AG20443 (cell line): ENCODE measurements at places on chromosomes 13 and 19.

DNA sequence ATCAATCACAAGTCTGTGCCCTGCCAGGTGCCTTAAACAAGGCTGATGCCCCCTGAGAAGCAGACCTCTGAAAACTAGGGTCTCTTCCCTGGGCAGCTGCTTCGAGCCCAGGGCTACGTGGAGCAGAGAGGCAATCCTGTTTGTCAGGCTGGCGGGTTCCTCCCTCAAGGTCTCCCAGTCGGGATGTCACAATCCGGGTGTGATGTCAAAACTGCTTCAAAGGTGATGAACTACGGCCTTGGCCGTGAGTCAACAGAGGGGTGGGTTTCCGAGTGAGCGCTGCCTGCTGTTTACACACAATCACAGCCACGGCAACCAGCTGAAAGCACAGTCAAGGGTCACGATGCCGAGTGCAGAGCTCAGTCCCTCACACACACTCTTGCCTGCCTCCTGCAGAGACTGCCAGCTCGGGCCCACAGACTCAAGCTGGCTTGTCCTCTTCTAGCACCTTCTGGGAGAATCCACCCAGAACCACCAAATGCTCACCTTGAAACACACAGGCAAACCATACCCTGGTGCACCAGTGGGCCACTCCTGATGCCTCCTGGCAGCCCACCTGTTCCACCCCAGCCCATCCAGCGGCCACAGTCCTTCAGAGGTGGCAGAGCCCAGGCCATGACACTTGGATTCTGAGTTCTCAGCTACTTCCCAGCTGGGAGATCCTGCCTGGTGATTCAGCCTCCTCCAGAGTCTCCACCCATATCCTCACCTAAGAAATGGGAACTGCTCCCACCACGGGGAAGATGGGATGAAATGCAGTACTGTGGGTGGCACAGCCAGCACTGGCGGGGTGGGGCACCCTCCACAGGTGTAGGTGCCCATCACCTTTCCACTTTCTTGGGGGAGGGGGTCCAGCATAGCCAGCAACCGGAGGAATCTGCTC, 6.8 kb downstream of the ELL start:
- no peak for DNase-seq

DNA sequence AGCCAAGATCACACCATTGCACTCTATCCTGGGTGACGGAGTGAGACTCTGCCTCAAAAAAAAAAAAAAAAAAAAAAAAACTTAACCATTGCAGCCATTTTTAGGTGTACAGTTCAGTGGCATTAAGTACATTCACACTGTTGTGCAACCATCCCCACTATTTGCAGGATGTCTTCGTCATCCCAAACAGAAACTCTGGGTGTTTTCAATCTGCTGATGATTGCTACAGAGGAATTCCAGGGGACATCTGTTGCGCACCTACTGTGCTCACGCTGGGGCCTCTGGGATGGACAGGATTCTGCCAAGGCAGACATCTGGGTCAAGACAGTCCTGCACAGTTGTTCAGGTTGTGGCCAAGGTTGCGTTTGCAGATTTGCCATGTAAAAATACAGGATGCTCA, 2.4 kb upstream of the APOC4 start:
- no peak for DNase-seq

DNA sequence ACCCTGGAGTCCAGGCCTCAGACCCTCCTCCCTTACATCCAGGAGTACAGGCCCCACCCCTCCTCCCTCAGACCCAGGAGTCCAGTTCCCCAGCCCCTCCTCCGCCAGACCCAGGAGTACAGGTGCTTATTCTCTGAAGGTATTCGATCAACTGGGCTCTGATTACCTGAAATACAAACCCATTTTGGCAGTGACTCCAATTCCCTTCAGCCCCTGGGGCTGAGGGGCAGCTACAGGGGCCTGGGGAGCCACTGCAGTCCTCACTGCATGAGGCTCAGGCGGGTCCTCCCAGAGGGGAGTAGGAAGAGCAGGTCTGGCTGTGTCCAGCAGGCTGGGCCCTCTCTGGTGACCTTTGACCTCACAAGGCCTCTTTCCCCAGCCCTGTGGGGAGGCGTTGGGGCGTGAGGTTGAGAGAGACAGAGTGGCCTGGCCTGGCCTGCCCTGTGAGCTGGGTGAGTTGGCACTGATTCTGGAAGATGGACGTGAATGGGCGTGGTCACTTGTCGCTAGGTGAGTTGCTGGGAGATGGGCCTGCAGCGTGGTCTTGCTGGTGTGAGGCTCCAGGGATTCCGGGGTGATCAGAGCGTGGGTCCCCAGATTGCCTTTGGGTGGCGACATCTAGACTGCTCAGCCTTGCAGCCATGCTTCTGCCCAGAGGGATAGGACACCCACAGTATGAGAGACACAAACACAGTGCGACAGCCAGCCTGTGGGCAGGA, 3.1 kb downstream of the BCAT2 start:
- no peak for DNase-seq

DNA sequence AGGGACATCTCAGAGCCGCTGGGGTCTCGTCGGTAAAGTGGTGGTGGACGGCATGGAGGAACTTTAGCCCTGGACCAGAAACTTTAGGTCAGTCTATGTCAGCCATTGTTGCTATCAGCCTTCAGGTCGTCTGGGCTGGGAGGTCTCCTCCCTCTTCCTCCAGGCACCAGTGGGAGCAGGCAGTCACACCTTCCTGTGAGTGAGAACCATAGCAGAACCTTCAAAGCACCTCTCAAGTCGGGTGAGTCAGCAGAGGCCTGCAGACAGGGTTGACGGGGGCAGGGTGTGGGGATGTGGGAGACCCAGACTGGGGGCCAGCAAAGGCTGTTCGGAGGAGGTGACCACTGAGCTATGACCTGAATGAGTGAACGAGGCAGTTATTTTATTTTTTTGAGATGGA, 15.4 kb upstream of the SBNO2 start:
- no peak for DNase-seq

DNA sequence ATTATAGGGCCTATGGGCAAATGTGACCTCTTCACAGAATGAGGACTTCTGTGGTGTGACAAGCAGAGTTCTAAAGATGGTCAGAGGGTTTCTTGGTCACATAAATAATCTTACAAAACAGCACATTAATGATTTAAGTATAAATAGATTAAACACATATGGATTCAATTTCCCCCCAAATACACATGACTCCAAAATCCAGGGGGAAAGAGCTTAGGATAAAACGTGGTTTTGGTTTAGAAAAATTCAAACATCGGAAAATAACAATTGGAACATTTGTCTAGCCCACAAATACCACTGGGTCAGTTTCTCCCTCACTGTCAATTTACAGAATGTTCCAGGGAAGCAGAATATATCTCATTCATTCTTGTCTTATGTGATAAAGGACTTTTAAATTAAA, 283.1 kb downstream of the COG6 start:
- no peak for DNase-seq

GRCh38 chr13:84654654-84655275, 772.5 kb upstream of the SLITRK1 start:
- no peak for DNase-seq

DNA sequence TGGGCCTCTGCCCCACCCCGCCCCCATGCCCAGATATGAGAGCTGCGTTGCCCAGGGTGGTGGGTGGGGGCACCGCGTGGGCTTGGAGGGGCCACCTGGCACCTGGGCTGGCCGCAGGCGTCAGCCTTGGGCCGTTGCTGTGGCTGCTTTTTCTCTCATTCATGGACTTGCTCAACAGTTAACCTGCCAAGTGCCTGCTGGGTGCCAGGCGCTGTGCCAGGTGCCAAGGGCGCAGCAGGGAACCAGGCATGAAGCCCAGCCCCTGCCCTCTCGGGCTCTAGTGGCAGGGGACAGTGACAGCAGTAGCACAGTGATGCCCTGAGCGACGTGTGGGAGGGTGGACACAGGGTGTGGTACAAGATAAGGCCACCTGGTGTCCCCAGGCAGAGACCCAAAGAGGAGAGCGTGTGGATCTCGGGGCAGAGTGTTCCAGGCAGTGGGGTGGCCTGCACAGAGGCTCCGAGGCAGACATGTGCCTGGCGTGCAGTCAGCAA, 28.1 kb downstream of the DHX34 start:
- no peak for DNase-seq

DNA sequence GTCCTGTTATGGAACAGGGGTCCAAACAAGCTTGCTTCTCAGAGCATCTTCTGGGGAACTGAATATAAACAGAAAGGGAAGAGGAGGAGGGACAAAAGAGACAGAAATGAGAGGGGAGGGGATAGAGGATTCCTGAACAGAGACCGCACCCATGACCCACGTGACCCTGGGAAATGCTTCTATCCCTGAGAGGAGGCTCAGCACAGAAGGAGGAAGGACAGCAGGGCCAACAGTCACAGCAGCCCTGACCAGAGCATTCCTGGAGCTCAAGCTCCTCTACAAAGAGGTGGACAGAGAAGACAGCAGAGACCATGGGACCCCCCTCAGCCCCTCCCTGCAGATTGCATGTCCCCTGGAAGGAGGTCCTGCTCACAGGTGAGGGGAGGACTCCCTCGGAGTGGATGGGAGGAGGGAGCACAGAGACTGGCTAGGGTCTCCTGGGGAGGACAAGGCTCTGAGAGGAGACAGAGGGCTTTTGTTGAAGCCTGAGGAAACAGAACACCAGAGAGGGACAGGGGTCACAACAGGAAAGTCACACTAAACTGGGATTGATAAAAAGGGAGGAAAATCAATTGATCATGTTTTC, at the start of gene CEACAM6:
Gene CEACAM6 (plus strand): TSS at position 203 of the 586 bp plus-strand sequence. CDS start 109 bp downstream, at position 312.
- DNase-seq = no peak

GRCh38 chr19:57946316-57946715, 1.2 kb downstream of the ZNF256 start:
- DNase-seq = no peak

DNA sequence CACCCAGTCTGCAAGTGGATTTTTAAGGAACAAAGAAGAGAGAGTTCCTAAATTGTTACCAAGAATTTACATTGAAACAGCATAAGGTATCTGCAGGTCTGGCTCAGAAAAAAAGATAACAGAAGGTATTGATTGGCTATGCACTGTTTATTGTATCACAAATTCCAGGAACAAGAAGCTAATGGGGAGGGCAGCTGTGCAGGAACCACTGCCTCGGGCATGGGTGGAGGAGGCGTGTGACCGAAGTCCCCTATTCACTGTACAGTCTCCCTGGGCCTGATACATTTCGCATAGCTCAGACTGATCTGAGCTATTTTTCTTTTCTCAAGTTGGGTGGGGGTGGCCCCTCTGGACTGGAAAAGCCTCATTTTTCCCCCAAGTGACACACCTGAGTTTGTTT, 11.7 kb downstream of the NECTIN2 start:
- no peak for DNase-seq

DNA sequence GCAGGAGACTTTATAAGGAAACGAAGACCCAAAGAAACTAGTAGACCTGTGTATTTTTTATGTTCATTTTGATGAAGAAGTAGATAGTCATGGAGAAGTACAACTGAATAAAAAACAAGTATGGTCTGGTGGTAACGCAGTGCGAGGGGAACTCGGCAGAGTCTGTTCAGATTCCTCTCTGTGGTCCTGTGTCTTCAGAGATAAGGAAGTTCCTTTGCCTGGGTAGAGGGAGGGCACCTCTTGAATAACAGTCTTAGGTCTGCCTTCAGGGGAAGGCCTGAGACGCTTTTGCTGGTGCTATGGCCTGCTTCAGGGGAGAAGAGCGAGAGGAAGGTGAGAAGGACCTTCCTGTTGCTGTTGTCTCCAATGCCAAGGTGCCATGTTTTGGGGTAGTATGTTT, 25.9 kb upstream of the SLC46A3 start:
- no peak for DNase-seq

GRCh38 chr19:13074378-13074777, 28.3 kb downstream of the LYL1 start:
- no peak for DNase-seq

DNA sequence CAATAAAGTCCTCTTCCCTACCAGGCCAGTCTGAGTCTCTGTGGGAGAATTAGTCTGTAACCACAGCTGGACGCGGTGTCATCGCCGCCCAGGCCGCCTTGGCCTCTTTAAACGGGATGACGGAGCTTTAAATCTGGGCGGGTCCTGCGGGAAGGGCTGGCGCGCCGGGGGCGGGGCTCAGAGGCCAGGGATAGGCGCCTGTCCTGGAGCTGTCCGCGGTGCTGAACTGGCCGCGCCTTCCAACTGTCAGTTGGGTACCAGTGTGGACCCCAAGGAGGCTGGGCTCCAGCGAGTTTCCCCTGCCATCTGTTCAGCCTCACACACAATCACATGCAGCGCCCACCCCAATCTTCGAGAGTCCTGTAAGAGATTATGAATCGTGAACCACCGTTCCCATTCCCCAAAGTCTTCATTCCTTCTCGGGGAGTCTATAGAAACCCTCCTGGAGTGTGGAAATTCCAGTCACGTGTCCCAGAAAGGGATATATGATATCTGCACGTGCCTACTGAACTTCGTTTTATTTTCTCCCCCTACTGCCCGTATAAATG, 11.5 kb downstream of the APLP1 start:
- DNase-seq = peak; percentile 97

GRCh38 chr13:34258646-34259386, 440.9 kb downstream of the RFC3 start:
- peak; percentile 45 for DNase-seq

- DNase-seq = no peak
Measured at GRCh38 chr13:61766667-61767058, 351.0 kb upstream of the PCDH20 start.

GRCh38 chr13:27171244-27171826, at the start of gene USP12:
Gene USP12, minus strand, starts transcription at chr13:27171811. Its CDS starts 172 bp downstream, at chr13:27171639.
- DNase-seq = peak; percentile 54

DNA sequence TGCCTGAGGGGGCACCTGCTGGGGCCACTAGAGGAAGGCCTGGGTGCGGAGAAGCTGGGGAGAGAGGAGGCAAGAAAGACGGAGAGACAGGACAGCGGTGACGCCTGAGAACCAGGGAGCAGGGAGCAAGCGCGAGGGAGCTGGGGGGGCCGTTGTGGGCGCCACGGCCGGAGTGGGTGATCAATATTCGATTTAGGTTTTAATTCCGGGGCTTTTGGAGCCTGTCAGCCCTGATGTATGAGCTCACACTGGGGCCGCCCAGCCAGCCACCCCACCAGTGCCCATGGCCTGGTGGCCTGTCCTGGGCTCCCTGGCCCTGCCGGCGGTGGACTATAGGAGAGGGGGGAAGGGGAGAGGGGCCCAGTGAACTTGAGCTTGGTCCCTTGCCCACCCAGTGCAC, 8.7 kb upstream of the ERFL start:
- DNase-seq = no peak

DNA sequence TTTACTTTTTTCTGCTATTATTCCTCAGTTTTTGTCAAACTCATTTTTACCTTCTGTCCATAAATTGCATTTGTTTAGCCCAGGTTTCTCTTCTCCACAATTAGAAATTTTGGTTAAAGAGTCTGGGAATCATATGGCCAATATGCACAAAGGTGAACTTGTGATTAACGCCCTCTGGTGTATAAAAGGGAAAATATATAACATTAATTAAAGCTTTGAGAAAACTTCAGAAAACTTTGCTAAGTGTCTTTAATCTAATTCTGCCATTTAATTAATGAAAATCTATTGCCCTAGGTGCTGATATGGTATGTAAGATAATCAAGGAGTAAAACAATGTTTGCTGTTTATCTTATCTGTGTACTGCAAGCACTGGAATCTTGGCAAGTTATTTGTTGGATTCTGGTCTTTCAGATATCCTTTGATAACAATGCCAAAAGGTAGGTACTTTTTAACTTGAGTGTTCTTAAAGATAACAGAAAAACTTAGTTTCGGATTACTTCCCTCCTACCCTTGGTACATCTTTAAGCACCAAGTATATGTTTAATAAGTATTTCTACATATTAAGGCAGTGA, 402.6 kb downstream of the SUCLA2 start:
- DNase-seq = peak; percentile 17
